ENCODE measurements at places on chromosomes 2 and 18. TPM values are rescaled to one million over a fixed set of nuclear protein-coding genes. Genes with fewer than 3 reads are reported as not detected.

GRCh38 chr2:202035089-202035940 lies 1.7 kb downstream of the FZD7 start:
- H3K27me3 ChIP-seq = no peaks in the 10 kb centered on the region
- peaks cover 46% of the 10 kb centered on the region for H3K4me1 ChIP-seq
- H3K27ac ChIP-seq = no peak overlapping the region
- H3K4me3 ChIP-seq = peak overlapping the region; percentile 93

The SPIRE1 gene
- total RNA-seq = 18.4 TPM

DNA sequence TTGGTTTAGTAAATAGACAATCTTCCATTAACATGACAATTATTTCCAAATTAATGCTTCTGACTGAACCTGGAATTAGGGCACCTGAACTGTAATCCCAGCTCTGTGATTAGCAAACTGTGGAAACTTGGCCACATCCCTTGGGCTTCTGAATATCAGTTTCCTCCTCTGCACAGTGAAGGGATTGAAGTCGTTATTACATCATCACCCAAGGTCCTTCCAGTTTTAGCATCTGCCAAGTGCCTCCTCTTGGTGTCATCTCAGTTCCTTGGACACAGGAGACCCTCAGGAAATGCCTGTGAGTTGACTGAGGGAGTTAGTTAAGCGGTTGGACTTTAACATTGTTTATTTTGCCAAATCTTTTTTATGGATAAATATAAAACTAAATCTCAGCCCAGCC lies 64.8 kb downstream of the MOGAT1 start:
- H3K36me3 ChIP-seq = no peaks in the 10 kb centered on the region
- H3K4me1 ChIP-seq = peaks cover 10% of the 10 kb centered on the region
- no peak overlapping the region for H3K27ac ChIP-seq
- peaks cover 8% of the 10 kb centered on the region for H3K27me3 ChIP-seq
- no peak overlapping the region for H3K4me3 ChIP-seq

DNA sequence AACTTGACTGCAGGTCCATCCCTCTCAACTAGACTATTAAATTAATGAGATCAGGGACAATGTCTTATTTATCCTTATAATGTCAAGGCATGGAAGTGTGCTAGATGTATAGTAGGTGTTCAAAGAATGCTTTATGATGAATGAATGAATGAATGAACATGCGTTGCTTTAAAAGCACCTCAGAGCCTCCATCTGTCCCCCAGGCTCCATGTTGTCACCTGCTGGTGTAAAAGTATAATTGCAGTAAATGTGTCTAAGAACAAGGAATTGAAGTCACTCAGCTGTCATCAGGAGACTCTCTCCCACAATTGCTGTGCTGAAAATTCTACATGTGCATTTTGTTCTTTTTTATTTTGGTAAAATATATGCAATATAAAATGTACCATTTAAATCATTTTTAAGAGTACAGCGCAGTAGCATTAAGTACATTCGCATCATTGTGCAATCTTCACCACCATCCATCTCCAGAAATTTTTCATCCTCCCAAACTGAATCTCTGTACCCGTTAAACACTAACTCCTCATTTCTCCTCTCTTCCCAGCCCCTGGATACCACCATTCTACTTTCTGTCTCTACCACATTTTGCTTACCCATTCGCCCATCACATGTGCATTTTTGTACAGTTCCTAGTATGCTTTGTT lies 52.6 kb downstream of the GNAL start:
- H3K27ac ChIP-seq = no peak overlapping the region
- H3K4me1 ChIP-seq = peaks cover 4% of the 10 kb centered on the region
- H3K36me3 ChIP-seq = no peaks in the 10 kb centered on the region
- H3K4me3 ChIP-seq = no peak overlapping the region

The KCTD1 gene
- 17.1 TPM for total RNA-seq

DNA sequence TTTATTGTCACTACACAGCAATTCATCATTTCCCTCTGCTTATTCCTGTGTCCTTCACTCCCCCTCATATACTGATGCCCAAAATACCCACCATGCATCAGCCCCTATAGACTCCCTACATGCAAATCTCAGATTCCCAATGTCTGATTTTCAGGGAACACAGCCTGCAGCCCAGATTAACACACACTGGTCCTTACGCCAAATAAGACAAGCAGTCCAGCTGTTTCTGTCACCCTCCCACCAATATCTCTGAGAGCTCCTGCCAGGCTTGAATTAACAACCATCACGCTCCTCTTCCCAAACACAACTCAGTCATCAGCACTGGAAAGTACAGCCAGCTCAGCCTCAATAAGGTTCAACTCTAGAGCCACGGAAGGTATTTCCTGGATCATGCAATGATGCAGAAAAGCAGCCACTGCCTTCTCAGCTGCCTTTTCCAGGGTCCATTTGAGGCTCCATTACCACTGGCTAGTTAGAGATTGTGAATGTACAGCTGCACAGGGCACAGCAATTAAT lies 39.0 kb upstream of the SLC35F5 start:
- H3K36me3 ChIP-seq = no peaks in the 10 kb centered on the region
- H3K27ac ChIP-seq = no peak overlapping the region
- H3K27me3 ChIP-seq = no peaks in the 10 kb centered on the region
- no peaks in the 10 kb centered on the region for H3K4me1 ChIP-seq
- DNase-seq = peak; percentile 9

DNA sequence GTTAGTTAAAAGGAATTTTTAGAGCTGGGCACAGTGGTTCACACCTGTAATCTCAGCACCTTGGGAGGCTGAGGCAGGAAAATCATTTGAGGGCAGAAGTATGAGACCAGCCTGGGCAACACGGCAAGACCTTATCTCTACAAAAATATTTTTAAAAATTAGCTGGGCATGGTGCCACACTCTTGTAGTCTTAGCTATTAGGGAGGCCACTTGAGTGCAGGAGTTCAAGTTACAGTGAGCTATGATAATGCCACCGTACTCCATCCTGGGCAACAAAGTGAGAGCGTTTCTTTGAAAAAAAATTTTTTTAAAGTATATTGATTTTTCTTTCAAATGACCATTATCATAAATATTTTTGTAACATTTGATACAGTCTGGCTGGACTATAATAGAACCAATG lies 93.6 kb upstream of the FAM117B start:
- no peak overlapping the region for H3K4me3 ChIP-seq
- H3K36me3 ChIP-seq = no peaks in the 10 kb centered on the region
- no peaks in the 10 kb centered on the region for H3K4me1 ChIP-seq
- no peaks in the 10 kb centered on the region for H3K27me3 ChIP-seq
- no peak overlapping the region for H3K27ac ChIP-seq

The KLHL29 gene
- total RNA-seq = 1.6 TPM

The SOX11 gene
- total RNA-seq = 176 TPM

DNA sequence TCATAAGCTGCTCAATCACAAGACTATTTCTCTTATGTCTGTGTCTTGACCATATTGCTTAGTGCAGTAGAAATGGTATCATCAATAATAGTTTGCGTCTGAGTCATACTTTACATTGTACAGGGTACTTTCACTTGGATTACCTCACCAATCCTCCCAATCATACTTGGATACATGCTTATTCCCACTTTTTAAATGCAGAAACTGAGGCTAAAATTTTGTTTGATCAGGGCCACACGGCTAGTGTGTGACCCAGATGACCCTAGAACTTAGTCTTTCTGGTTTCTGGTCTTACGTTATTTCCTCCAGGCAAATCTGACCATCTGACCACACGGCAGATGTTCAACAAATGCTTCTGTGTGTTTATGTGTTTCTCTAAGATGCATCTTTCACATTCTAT lies 23.8 kb upstream of the CCL20 start:
- peaks cover 10% of the 10 kb centered on the region for H3K4me1 ChIP-seq
- H3K27ac ChIP-seq = no peak overlapping the region
- no peaks in the 10 kb centered on the region for H3K27me3 ChIP-seq

DNA sequence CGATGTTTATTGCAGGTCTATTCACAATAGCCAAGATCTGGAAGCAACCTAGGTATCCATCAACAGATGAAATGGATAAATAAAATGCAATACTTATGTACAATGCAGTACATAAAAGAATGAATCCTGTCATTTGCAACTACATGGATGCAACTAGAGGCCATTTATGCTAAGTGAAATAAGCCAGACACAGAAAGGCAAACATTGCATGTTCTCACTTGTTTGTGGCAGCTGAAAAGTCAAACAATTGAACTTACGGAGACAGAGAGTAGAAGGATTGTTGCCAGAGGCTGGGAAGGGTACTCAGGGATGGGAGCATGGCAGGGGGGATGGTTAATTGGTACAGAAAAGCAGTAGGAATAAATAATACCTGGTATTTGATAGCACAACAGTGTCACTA lies 563.9 kb downstream of the TMX3 start:
- H3K4me3 ChIP-seq = no peak overlapping the region
- no peaks in the 10 kb centered on the region for H3K36me3 ChIP-seq
- no peak overlapping the region for H3K27ac ChIP-seq
- no peak for DNase-seq

The TTC39C gene
- 27.6 TPM for total RNA-seq

- DNase-seq = no peak
- H3K36me3 ChIP-seq = no peaks in the 10 kb centered on the region
- H3K4me3 ChIP-seq = no peak overlapping the region
These were observed 332.4 kb downstream of the IRS1 start for GRCh38 chr2:226467221-226467620.

DNA sequence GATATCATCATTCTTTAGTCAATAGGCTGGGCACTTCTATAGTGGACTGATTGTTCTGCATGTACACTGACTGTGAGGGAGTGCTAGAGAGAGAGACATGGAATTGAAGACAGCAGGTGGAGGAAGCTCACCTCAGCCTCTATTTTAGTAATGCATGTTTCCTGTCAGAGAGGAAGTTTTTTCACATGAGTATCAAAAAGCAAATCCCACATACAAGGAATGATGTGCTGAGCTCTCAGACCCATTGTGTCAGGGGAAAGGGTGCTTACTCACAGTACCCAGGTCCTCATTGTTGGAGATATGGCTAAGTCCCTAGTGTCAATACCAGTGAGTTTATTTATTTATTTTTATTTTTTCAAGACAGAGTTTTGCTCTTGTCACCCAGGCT lies 9.9 kb upstream of the CDK15 start:
- H3K36me3 ChIP-seq = no peaks in the 10 kb centered on the region
- DNase-seq = no peak
- no peak overlapping the region for H3K27ac ChIP-seq
- no peaks in the 10 kb centered on the region for H3K27me3 ChIP-seq
- H3K4me1 ChIP-seq = no peaks in the 10 kb centered on the region

- peak overlapping the region; percentile 97 for H3K27ac ChIP-seq
- peaks cover 5% of the 10 kb centered on the region for H3K36me3 ChIP-seq
- no peaks in the 10 kb centered on the region for H3K27me3 ChIP-seq
- no peak for DNase-seq
- H3K4me3 ChIP-seq = peak overlapping the region; percentile 29
These were observed 118.0 kb downstream of the PXDN start for GRCh38 chr2:1626271-1626681.

Measured in neural progenitor cell (in vitro differentiated cells).